Stimulated activated CD8-positive, alpha-beta memory T cell treated with anti-CD3 and anti-CD28 coated beads, Interleukin-7, amount 100 ng/mL, for 4 hours (primary cell): ENCODE measurements at places on chromosomes 2 and 18.

DNA sequence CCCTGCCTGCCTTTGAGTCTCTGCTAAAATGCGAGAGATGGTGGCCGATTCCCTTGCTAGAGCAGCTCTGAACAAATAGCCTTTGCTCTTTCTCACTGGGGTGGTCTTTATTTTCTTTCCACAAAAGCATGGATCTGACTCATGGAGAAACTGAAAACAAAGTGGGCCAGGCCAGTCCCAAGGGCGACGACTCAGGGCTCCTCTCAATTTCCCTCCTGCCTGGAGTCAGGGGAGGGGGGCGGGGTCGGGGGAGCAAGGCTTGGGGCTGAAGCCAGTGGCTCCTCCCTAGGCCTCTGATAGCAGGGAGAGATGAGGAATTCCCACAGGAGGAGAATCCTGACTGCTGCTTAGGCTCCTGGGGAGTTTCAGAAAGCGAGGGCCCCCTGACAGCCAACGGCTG lies 17.1 kb upstream of the IL1R2 start:
- DNase-seq, result no peak

DNA sequence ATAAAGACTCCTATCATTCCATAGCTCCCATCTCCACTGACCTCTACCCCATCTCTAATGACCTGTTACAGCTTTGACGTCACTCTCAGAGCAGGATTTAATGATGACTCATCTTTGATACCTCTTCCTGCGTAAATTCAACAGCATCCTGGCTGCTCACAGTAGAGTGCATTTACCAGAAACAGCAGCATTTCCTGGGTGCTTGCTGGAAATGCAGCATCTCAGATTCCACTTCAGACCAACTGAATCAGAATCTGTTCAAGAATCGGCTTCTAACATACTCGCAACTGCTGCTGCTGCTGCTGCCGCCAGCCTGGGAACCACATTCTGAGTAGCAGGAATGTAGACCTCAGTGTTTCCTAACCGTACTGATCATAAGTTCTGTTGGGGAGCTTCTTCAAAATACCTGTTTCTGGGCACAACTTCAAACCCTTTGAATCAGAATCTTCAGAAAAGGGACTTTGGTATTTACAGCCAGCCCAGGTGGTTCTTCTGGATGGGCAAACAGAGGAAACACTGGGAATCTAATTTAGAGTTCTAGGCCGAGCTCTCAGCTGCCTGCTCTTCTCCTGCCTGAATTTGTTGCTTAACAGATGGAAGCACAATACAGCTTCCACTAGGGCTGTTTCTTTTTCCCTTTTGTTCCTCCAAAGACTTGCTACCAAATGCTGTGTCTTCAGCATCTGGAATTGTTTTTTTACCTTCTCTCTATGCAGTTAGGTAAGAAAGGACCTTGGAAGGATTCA lies 241.4 kb downstream of the NCKAP5 start:
- no peak for DNase-seq

GRCh38 chr2:79065201-79065600 lies 22.6 kb downstream of the REG1B start:
- no peak for DNase-seq

DNA sequence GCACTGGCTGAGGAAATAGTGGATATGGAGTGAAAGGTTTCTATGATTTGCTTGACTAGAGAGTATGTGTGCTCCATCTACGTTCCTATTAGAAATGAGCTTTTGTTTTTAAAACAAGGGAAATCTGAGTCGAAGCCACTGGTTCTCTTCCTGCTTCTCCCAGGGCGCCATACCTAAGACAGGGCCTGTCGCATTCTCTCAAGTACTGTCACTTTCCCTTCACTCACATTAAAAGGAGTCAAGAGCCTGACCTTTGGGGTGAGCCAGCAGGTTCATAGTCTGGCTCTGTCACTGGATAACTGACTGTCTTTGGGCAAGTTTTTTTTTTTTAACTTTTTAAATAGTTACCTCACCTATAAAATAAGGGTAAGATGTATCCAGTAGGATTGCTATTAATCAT lies 121.0 kb downstream of the MAP3K20 start:
- no peak for DNase-seq

DNA sequence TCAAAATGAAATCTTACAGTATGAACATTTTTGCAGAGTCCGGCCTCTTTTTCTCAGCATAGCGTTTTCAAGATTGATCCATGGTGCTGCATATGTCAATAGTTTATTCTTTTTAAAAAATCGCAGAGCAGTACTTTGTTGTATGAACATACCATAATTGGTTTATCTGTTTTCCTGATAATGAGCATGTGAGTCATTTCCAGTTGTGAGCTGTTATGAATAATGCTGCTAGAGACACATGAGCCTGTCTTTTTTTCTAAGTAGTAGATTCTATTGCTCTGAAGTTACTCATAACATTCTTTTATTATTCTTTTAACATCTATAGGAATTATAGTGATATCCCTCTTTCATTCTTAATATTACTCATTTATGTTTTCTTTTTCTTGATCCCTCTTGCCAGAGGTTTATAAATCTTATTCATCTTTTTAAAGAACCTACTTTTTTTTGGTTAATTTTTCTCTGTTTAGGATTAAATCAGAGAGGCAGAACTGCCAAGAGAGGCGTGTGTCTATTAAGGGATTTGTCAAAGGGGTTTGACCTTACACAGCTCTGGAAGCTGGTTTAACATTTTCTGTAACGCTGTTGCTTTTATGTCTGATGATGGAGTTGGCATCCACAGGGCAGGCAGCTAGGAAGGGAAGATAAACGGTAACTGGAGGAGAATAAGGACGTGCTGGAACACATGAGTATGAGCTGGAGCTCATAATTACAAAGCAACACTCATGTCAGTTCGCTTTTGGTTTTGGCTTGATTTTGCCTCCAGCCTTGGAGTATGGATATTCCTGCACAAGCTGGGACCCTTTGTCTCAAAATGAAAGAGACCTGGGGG lies 47.4 kb downstream of the MGAT5 start:
- no peak for DNase-seq

GRCh38 chr2:53913721-53914120 lies 54.0 kb upstream of the GPR75 start:
- peak; percentile 11 for DNase-seq

DNA sequence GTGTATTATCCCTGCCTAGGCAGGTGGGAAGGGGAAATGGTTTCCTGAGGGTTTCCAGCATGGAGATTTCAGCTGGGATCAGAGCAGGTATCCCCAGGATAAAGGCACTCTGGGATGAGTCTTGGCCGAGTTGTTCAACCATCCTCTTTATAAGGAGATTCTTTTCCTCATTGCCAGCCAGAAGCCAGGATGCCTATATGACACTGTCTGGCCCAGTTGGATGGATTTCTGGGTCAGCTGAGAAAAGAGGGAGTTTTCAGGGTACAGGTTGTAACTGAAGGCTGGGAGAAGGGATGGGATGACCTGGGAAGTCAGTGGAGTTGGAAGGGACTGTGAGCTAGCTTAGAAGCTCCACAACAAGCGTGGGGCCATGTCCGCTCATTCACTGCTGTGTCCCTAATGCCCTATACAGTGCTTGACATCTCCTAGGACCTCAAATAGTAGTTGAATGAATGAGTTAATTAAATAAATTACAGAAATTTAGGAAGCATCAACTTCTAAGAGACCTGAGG lies 8.3 kb downstream of the RHOB start:
- no peak for DNase-seq

DNA sequence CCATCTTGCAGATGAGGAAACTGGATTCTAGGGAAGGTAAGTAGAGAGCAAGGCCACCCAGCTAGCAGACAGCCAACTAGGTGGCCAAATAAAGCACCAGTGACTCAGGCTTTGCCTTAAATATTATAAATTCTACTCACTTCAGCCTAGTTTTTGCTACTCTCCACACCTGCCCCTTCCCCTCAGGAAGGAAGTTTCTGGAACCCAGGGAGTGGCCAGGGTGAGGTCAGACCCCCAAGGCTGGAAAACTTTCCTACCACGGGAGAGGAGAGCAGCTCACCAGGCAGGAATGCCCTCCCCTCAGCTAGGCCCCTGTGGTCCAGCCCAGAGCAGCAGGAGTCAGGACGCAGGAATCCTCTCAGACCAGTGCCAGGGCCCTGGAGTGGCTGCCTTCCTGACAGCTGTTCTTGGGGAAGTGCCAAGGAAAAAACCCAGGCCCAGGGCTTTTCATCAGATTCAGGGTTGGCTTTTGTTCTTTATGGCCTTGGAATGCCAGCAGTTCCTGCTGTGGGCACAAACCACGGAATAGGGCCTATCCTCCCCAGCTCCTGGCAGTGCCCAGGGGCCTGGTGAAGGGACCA lies 5.1 kb upstream of the PAX8 start:
- DNase-seq, result no peak

GRCh38 chr2:30691948-30692828 lies 115.1 kb downstream of the CAPN13 start:
- no peak for DNase-seq

DNA sequence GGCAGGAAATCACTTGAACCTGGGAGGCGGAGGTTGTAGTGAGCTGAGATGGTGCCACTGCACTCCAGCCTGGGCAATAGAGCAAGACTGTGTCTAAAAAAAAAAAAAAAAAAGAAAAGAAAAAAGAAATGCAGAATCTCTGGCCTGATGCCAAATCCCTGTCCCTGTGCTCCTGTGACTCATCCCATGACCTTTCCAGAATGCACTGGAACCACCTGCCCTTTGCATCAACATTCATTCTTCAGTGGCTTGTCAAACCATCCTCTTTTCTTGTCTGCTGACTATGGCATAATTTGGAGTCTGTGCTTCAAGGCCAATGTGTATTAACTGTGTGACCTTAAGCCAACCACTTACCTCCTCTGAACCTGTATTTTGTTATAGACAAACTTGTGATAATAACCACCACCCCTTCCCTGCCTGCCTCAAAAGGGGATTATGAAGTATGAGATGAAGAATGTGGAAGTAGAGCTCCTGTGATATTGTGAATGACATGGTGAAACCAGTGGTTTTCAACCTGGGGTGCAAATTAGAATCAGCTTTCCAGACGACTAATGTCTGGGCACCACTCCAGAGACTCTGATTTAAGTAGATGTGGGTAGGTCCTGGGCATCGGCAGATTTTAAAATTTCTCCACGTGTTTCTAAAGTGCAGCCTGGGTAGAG lies 189.3 kb downstream of the CLIP4 start:
- no peak for DNase-seq

GRCh38 chr18:13051159-13051558 lies 60.0 kb downstream of the CEP192 start:
- DNase-seq, result no peak

GRCh38 chr2:196504788-196505187 lies 134.7 kb upstream of the CCDC150 start:
- DNase-seq, result no peak

- DNase-seq, result no peak
Observed at GRCh38 chr2:188478724-188479123, 187.1 kb downstream of the GULP1 start.

DNA sequence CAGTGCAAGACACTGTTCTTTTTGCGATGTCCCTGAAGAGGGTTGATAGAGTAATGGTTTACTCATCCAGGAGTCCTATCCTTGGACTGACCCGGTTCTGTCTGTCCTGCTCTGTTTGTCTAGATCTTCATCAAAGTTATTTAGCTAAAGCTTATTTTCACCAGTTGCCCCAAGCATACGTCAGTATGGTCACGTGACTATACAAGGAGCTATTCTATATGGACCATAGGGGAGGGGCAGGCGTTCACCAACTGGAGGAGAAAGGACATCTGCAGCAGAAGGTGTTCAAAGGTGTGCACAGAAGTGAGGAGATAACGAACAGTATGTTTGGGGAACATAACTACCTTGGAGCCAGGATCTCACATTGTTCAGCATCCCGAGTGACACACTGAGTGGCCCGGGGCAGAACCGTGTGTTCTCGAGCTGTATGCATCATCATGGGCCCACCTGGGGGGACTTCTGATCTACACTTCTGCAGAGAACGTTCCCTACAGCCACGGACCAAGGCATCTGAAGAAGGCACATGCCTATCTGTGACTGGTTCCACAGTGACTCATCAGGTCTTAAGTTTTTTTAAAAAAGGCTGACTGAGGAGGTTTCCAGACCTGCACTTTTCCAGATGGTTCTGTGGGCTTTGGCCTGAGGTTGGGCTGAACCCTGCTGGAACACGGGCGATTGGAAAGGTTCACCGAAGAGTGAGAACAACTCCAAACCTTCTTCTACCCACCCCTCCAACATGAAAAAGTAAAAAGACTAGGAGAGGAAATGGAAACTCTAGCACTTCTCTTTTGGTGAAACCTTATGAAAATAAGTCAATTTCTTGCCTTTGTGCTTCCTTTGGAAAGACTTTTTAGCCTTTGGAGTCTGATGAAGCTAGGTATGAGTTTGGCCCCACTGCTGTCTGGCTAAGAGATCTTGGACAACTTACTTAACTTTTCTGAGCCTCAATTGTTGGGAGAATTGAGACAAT lies 68.6 kb upstream of the YWHAQ start:
- DNase-seq, result no peak

GRCh38 chr18:61896757-61897156 lies 4.0 kb upstream of the RNF152 start:
- no peak for DNase-seq

GRCh38 chr2:46748735-46749531 lies 166.7 kb downstream of the MCFD2 start:
- DNase-seq, result no peak

DNA sequence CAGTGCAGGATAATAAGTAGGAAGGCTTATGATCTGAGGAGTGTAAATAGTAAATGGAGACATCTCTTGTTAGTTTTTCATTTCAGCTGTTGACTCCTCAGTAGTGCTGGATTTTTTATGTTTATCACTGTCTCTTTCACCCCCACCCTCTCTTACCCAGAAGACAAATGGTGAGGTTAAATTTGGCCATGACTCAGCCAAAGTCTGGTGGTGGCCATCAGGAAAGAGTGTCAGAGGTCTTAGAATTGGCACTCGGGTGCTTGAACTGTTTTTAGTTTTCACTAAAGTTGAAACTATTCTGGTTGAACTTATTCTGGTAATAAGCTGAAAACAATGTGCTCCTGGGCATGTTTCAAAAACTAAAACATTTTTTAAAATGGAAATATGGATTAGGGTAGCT lies 123.3 kb downstream of the FHOD3 start:
- no peak for DNase-seq

GRCh38 chr2:119749477-119750012 lies 10.2 kb upstream of the PTPN4 start:
- no peak for DNase-seq

DNA sequence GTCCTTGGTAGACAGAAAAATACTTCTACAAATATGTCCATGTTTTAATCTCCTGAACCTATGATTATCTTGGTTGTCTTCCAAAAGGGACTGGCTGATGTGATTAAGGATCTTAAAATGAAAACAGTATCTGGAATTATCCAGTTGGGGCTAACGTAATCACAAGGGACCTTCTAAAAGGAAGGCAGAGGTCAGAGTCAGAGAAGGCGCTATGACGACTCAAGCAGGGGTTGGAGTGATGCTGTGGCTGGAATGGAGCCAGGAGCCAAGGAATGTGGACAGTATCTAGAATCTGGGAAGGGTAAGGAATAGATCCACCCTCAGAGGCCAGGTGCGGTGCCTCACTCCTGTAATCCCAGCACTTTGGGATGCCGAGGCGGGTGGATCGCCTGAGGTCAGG lies 4.2 kb upstream of the USP14 start:
- DNase-seq, result no peak

DNA sequence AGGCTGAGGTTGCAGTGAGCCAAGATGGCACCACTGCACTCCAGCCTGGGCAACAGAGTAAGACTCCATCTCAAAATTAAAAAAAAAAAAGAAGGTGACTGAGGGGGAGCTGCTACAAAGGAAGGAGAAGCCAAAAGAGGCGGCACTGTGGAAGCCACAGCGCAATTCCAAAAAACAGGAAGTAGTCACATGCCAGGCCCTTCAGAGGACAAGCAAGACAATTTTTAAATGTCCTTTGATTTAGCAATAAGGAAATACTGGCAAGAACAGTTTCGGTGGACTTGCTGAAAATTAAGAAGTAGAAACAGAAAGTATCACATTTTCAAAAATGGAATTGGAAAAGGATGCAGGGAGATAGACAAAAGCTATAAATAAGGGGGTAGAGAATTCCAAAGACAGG lies 122.8 kb downstream of the OSBPL1A start:
- DNase-seq, result no peak
